ENCODE measurements at places on chromosomes 2 and 18.

GRCh38 chr2:33288011-33288410 is 188.4 kb upstream of the RASGRP3 start:
- DNase-seq, result no peak

DNA sequence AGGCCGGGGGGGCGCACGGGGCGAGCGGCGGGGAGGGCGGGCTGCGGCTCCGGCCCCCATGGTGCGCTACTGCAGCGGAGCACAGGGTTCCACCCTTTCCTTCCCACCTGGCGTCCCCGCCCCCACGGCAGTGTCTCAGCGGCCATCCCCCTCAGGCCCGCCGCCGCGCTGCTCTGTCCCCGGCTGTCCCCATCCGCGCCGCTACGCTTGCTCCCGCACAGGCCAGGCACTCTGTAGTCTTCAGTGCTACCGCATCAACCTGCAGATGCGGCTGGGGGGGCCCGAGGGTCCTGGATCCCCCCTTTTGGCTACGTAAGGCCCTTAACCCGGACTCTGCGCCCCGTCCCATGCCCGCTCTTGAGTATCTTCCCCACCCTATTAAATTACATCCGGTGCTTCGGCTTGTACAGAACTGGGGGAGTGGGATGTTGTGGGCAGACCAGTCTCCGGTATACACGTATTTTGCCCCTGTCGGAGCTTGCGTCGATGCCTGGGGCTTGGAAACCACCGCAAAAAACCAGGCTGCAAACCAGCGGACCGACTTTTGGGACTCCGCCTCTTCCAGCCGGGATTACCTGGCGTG is 598 bp upstream of the WBP1 start:
- DNase-seq, result peak; percentile 87

DNA sequence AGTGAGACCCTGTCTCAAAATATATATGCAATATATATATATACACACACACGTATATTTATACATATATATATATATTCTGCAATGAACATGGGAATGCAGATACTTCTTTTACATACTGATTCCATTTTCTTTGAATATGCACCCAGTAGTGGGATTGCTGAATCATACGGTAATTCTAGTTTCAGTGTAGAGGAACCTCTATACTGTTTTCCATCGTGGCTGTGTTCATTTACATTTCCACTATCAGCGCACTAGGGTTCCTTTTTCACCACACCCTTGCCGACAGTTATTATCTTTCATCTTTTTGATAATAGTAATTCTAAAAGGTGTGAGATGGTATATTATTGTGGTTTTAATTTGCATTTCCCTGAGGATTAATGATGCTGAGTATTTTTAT is 52.3 kb upstream of the SLC39A10 start:
- DNase-seq, result no peak

DNA sequence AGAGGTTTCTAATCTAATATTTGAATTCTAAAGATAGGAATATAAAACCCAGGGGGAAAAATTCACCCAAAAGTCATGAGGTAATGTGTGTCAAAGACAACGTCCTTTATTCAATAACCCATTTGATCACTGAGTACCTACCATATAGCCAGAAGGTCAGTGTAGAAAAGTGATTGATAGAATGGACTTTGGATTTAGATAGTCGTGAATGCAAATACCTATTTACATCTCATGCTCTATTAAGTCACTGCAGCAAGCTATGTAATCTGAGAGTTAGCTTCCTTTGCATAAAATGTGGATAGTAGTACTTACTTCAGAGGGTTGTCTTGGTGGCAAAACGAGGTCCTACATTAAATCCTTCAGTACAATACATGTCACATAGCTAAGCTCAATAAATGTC is 27.8 kb upstream of the TRIB2 start:
- DNase-seq, result no peak

DNA sequence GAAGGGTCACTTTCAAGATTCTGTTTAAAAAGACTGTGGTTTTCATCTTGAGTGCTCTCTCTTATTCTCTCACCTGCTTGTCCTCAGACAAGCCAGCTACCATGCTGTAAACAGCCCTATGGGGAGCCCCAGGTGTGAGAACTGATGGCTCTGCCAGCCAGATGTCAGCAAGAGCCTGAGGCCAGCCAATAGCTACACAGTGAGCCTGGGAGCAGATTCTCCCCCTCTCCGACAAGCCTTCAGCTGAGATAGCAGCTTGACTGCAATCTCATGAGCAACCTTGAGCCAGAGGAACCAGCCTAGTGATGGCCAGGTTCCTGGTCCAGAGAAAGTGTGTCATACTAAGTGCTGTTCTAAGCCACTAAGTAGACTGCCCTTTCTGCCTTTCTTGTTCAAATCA is 272.1 kb downstream of the NAPG start:
- DNase-seq, result no peak

DNA sequence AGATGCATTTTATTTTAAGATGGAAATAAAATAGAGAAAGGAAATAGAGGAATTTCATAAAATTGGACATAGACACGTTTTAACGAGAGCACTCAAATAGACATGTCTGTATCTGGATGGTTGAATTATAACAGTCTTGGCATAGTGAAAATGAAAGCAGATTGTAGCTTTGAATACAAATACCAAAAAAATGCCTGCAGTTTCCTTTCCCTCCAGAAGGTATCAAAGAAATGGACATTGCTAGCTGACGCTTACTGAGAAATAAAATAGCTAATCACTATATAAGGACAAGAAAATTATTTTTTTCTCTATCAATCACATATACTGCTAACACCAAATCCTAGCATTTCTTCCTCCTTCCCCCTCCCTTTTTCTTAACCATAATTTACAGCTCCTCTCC is 11.4 kb upstream of the MAPRE2 start:
- DNase-seq, result no peak

DNA sequence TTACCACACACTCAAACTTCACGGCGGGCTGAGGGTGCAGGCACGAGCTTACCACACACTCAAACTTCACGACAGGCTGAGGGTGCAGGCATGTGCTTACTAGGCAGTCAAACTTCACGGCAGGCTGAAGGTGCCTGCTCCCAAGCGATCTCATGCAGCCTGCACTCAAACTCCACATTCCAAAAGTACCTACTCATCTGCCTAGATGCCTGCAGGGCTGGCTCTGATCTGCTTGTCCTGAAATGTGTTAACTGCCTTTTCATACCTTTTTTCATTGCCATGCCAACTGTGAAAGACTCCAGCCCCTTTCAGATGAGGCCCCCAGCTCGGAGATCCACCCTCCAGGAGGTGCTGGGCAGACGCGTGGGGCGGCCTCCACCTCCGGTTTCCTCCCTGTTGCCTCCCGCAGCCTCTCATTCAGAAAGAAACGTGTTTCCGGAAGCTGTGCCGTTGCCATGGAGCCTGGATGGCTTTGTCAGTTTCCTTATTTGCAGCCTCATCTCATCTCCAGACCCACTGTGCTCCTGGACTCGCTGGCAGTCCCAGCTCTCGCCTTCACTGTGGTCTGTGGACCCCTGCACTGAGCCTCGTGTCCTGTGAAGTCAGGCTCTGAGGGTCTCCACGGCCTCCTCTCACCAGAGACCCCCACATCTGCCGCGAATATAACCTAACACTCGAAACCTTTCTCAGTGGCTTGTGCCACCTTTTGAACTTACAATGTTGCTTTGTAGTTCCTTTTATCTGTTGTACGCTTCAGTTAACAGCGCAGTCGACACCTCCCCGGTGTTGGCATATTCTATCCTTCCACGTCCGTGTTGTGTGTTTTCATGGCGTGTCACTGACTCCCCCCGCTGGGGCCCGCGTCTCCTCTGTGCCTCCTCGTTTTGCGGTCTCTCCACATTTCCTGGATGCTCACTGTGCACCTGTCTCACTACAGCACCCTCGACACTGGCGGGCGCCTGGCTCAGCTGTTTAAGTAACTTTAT is 106.1 kb upstream of the ALKAL2 start:
- DNase-seq, result no peak

- no peak for DNase-seq
Observed at GRCh38 chr2:1713142-1713838, 31.0 kb downstream of the PXDN start.

DNA sequence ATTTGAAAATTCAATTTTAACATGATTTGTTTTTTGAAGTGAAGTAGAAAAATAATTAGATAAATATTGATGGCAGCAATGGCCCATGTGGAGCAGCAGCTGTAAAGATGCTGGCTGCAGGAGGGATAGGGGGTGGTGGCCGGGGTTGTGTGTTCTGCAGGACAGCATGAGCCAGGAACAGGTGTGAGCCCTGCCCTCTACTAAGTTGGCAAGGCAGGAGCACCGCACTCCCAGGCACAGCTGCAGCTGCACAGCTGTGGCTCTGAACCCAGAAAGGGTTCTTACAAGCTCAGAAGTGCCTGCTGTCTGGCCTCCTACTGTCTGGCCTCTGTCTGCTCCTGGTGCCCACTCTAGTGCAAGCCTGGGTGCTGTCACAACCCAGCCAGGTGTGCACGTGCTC is 10.0 kb upstream of the DUSP19 start:
- DNase-seq, result no peak

DNA sequence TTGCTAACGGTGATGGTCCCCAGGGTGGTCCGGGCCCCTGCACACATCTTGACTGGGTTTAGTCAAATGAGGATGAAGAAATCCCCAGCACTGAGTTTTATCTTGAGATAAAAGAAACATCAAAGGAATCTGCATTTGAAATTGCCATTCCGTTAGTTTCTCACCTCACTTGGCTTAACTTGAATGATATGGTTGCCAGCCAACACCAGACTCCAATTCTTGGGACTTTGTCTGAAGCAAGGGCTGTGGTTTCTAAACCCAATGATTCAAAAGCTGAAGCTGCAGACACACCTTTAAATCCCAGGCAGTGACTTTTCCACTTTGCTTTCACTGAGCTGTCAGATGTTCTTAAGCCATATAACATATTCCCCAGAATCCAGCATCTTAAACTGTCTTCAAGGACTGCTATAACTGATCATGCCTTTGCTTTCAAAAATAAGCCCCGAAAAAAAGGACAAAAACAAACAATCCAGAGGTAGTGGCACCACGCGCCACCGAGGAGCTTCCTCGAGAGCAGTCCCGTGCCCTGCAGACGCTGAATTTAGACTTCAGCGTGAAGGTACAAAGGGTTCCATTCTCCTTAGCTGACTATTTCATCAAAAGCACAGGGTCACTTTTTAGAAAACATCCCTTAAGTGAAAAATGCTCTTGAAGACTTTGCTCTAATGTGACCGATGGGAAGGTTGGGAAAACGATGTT is 189.3 kb downstream of the HDAC4 start:
- no peak for DNase-seq

DNA sequence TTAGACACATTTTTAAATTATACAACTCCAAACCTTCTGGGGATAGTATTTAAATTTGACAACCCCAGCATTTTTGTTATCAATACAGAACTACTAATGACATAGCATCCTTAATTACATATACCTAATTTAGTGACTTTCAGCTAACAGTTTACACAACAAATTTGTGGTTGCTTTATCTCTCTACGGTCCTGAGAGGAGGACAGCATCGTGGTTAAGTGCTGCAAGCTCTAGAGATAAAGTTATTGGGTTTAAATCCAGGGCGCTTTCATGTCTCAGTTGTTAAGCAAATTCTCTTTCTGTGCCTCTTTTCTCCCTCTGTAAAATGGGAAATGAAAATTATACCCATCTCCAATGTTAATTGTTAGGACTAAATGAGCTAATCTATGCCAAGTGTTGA is 129.3 kb downstream of the METTL4 start:
- DNase-seq, result no peak

GRCh38 chr18:39030124-39030655 is 1464.6 kb upstream of the CELF4 start:
- no peak for DNase-seq

DNA sequence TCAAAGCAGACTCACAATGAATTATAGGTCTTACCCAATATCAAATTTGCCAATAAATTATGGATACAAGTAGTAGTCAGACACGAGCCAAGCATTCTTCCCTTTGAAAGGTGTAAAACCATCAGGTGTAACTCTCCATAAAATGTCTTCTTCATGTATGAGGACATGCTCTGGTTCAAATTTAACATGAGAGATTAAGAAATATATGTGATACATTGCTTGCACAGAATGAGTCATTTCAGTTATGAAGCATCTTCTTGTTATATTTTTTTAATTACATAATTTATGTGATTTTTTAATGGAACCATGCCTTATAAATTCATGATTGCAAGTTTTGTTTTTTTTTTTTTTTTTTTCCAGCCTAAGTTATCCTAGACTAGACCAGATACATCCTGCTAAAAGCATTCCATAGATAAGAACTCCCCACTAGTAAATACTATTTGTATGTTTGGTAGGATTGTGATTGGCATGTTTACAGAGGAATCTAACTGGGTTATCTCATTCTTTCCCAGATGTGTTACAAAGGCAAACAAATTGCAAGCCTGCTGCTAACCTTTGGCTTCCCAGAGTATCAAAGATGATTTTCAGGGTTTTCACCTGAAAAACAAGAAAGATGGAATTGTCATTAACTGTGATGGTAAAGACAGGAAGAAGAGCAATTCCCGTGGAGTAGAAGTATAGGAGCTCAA is 621.9 kb downstream of the XIRP2 start:
- DNase-seq, result no peak

GRCh38 chr2:160331258-160332025 is 131.4 kb upstream of the ITGB6 start:
- no peak for DNase-seq

- DNase-seq, result no peak
Observed at GRCh38 chr2:226159875-226160479, 639.6 kb downstream of the IRS1 start.

- no peak for DNase-seq
Observed at GRCh38 chr2:240213226-240213475, 72.7 kb upstream of the OTOS start.

- no peak for DNase-seq
Observed at GRCh38 chr2:85779641-85780315, 26.0 kb downstream of the ATOH8 start.

- DNase-seq, result no peak
Observed at GRCh38 chr2:212770240-212770639, 231.6 kb upstream of the ERBB4 start.

DNA sequence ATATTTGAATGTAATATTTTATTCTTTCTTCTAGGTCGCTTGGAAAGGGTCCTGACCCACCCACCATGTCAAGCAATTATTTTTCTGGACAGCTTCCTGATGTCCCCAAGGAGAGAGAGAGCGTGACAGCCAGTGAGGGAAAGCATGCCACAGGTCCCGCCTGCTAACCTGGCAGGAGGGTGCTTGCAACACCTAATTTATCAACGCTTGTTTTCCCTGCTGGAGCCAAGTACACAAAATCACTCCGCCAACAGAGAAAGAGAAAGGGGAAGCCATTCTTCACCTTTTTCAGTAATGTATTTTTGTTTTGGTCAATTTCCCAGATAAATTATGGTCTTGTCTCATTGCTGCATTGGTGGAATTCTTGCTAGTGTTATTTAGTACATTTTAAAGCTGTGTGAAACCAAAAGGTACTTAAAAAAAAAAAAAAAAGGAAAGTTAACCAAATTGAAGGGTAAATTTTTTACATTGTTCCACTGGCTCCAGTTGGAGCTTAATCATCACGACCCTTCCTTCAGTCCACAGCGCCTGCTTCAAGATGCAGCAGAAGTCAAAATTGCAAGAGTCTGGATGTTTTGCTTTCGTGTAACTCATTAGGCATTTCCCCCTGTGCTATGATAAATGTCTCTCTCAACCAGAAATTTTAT is 88.5 kb upstream of the COPS8 start:
- DNase-seq, result no peak
